ENCODE measurements at places on chromosomes 5 and 9. TPM values are rescaled to one million over a fixed set of nuclear protein-coding genes. Genes with fewer than 3 reads are reported as not detected.
A peak's percentile ranks its signal among the peaks of the same experiment; 100 is the strongest.

- DNase-seq, result no peak
Measured at GRCh38 chr9:130539420-130540223, 39.8 kb upstream of the FUBP3 start.

- no peak for DNase-seq
Measured at GRCh38 chr5:158609333-158610050, 490.2 kb downstream of the EBF1 start.

DNA sequence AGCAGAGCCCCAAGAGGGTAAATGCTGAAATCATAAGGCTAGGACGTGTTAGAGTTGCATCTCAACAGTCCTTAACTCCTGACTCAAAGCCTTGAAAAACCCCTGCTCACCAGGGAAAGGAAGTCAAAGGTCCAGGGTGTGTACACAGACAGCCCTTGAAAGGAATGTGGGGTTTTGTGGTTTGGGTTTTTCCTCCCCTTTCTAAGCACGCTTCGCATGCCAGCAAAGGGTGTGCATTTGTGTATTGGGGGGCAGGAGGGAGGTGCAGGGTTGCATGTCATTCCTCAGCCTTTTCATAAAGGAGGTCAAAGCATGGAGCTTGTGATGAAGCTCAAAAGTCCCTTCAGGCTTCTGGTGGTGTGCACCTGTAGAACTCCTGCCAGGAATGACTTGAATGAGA, 17.3 kb upstream of the XPA start:
- DNase-seq, result no peak

GRCh38 chr5:141373673-141374317, at the start of gene PCDHGA6:
PCDHGA6 (plus strand) TSS chr5:141373891; CDS start chr5:141374084, 193 bp downstream.
- DNase-seq, result peak; percentile 17

The ADAM19 gene
- polyA plus RNA-seq, result 0.88 TPM

The IRX1 gene
- polyA plus RNA-seq, result 17.3 TPM

The MARVELD2 gene
- 8.5 TPM for polyA plus RNA-seq

The FBP2 gene
- polyA plus RNA-seq, result not detected
